ENCODE measurements at places on chromosomes 2 and 18.

- H3K27ac ChIP-seq, result no peak overlapping the region
- no peak for DNase-seq
- H3K4me3 ChIP-seq, result no peak overlapping the region
- no peaks in the 10 kb centered on the region for H3K4me1 ChIP-seq
- no peaks in the 10 kb centered on the region for H3K36me3 ChIP-seq
Measured at GRCh38 chr18:9653390-9653789, 39.0 kb upstream of the PPP4R1 start.

DNA sequence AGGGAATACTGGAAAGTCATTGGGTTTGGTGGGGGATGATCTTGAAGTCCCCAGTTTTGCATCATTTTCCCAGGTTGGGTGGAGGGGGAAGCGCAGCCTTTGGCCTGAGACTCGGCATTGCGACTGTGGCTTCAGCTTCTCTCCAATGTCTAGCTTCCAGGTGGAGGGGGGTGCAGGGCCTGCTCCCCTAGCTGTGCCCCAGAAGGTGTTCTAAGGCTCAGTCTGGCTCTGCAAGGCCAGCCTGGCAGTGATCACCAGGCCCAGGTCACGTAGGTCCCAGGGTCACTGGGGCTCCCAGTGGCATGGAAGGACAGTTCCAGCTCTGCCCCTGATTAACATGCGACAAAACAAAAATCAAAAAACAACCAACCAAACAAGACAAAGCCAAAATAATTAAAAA, 56.9 kb upstream of the HAAO start:
- no peak for DNase-seq
- no peaks in the 10 kb centered on the region for H3K36me3 ChIP-seq
- no peaks in the 10 kb centered on the region for H3K27me3 ChIP-seq
- no peak overlapping the region for H3K4me3 ChIP-seq
- peaks cover 3% of the 10 kb centered on the region for H3K4me1 ChIP-seq

- H3K4me1 ChIP-seq, result no peaks in the 10 kb centered on the region
- DNase-seq, result no peak
- H3K36me3 ChIP-seq, result no peaks in the 10 kb centered on the region
- H3K27ac ChIP-seq, result no peak overlapping the region
- H3K4me3 ChIP-seq, result no peak overlapping the region
Measured at GRCh38 chr18:44539926-44540325, 140.8 kb upstream of the SETBP1 start.

DNA sequence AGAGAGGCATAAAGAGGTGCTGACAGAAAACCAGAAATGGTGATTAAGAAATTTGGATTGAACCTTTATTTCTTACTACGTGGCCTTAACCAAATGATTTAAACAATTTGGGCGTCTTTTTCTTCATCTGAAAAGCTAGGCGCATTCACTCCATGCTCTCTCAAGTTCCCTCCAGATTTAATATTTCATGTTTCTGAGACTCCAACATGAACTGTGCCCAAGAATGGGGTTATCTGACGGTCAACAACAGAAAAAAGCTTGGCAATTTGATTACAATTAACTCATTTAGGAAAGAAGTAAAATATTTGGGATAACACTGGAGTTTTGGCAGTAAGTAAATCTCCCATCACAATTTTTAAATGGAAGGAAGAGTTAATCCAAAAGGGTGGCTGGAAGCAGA, 345.4 kb downstream of the ARHGAP15 start:
- H3K4me1 ChIP-seq, result no peaks in the 10 kb centered on the region
- no peaks in the 10 kb centered on the region for H3K27me3 ChIP-seq
- no peak overlapping the region for H3K27ac ChIP-seq
- no peaks in the 10 kb centered on the region for H3K36me3 ChIP-seq
- DNase-seq, result no peak

All from gastrocnemius medialis (tissue), 4 donors.